ENCODE measurements at places on chromosomes 3 and 15.

DNA sequence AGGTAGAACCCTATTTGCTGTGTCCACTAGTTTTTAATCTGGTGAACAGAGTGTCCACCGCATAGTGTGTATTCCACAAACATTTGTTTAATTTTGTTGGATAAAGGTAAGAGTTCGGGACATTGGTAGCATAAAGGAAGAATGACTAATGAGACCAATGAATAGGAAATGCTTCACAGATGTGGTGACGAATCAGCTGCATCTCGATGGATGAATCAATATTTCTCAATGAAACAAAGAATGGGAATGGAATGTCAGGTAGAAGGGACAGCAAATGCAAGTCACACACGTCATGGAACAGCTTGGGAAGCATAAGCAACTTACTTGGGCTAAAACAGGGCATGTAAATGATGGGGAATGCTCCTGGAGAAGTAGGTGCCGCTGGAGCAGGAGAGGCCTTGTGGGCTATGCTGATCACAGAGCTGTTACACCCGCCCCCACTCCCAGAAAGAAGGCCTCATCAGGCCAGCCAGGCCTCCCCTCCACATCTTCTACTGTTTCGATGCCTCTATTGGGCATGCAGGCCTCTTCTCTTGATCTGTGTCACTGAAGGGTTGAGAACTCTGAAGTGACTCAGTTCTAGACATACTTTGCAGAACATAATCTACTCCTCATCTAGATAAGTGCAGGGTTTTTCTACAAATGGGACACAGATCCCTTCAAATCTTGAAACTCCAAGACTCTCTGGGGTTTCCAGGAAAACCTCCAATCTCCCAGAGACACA lies 120.0 kb upstream of the GADL1 start:
- DNase-seq, result no peak

- no peak for DNase-seq
Measured at GRCh38 chr3:171133337-171133736, 106.8 kb upstream of the SLC2A2 start.

DNA sequence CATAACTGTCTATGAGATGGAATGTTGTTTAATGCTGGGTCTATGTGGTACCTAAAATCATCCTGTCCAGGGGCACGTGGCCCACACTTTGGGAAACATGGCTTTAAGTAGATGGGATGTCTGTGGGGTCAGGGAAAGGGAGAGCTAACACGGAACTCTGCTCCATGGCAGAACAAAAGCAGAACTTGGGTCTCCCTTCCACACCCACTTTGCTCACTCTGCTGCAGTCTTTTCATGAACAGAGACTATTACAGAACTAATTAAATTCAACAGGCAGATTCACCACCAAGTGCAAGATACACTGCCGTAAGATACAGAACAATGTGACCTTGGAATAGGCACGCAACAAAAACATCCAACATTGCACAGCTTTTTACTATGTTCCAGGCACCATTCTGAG lies 28.2 kb downstream of the POPDC2 start:
- no peak for DNase-seq

DNA sequence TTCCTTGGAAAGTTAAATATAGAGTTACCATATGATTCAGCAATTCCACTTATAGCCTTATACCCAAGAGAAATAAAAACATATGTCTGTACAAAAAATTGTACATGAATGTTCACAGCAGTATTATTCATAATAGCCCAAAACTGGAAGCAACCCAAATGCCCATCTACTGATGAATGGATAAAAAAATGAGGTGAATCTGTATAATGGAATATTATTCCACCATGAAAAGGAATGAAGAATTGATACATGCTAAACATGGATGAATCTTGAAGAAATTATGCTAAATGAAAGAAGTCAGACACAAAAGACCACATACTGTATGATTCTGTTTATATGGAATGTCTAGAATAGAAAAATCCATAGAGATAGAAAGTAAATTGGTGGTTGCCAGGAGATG lies 61.4 kb downstream of the TTC23 start:
- DNase-seq, result no peak

DNA sequence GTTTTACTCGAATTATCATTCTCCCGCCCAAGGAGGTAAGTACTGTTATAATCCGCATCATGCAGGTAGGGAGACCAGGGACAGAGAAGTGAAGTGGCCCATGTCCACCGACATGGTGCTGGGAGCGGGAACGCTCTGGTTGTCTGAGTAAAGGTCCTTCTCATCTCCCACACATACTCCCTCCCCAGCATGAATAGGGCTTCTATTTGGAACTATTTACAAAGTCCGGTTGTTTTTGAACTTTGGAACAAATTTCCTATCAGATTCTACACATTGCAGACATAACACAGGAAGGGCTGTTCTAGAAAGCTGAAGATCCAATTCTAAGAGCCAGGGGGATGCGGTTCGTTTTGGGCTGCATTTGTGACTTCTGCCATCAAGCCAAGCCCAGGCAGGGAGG lies 94.8 kb upstream of the TLE3 start:
- DNase-seq, result no peak

DNA sequence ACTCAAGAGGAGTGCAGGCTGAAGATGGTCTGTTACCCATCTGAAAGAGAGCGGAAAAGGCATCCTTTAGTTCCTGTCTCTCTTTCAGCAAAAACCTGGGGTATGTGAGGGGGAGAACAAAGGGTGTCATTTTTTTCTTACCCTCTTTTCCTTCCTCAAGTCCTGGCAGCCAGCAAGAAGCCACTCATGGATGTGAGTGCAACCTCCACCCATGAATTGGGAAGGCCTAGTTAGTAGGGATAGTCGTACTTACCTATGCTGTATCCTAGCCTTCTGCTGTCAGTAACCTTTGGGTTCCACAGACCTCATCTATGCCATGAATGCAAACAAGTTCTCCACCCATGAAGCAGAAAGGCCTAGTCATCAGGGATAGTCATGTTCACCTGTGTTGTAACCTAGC lies 472.8 kb downstream of the ZIC1 start:
- DNase-seq, result no peak

DNA sequence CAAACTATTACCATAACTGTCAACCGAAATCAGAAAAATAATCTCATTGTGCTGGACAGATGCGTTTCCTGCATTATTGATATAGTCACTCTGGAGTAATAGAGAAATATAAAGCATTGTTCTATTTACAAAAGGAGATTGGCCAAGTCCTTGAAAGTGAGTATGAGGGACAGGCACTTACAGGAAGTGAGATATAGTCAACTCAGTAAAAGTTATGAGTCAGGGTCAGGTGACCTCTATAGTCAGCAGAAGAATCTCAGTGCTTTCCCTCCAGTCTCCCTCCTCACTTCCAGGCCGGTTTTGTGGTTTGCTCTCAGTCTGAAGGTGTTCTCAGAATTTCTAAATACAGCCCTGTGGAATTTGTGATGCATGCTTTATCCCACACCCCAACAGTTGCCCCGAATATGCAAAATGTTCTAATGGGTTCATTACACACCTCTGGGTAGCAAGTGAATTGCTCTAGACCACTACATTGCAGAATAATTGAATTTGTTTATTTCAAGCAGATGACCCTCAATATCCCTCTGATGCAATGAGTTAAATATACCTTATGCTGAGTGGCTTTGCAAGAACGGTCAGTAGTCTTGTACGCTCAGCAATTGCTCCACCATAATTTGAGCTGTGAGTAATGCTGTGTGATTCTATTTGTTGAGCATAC lies 787.7 kb downstream of the MCTP2 start:
- DNase-seq, result no peak

DNA sequence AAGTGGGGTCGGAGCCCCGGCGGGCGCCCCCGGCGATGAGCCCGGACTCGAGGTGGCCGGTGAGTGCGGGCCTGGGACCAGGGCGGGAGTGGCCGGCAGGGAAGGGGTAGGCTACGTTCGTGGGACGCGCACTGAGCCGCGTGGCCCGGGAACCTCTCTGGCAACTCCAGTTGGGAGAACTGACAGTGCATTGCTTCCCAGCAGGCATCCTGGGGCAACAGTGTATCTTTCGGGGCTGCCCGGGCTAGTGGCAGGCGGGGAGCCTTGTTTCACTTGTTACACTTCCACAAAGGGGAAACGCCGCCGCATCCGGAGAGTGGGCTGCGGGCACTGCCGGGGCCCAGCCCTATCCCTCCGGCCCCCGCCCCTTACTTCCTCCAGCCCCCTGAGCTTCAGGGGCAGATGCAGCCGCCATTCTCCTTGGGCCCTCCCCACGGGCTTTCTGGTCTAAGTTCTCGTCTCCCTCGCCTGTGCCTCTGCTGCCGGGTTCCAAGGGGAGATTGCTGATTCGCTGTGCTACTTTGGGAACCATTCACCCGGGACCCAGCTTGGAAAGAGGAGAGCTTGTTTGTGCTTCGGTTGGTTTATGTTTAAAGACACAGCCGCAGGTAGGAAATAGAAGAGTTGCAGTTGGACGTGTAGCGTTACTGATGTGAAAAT lies 675 bp downstream of the BRPF1 start:
- no peak for DNase-seq

DNA sequence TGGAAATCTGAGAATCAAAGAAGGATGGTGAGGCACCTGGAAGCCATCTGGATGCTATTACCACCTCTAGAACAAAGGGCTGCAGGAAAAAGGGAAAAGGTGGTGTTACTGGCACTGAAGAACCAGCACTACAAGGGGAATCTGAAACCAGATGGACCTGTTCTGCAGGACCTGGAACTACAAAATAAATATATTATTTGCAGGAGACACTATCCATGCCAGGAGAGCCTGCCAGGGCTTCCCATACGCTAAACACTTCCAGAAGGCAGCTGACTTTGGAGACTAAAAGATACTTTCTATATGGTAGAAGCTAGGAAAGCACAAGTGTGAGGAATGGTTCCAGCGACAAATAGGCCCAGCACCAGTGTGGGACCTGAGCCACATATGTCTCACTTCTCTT lies 83.4 kb upstream of the POU1F1 start:
- no peak for DNase-seq

- no peak for DNase-seq
Measured at GRCh38 chr3:25355998-25356397, 72.1 kb upstream of the RARB start.

DNA sequence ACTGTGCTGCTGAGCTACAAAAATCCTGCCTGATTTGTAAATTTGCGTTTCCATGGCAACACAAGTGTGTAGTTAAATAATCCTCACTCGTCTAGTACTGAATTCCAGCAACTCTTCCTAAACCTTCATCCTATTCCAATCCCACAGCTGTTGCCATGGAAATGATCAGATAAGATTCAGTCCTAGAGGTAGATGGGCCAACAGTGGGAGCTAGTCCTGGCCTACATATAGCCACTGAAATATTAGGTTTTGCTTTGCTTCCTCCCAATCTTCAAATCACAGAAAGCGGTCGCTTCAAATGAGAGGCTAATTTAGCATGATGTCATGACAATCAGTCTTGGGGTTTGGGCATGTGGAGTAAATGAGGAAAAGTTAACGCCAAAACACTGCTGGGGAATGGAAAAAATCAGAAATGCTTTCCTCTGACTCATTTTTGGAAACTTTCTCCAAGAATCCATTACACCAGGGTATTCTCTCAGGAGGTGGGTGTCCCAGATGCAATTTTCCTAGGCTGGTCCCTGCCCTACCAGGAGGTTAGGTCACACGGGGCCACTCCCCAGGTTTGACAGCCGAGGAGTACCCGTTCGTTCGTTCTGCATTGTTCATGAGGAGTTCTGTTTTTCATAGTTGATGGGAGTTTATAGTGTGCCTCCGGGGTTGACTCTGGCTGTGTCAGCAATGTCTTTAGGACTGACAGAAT lies 159.2 kb upstream of the SLCO3A1 start:
- DNase-seq, result no peak

- DNase-seq, result no peak
Measured at GRCh38 chr15:75036212-75036616, 12.8 kb downstream of the PPCDC start.

DNA sequence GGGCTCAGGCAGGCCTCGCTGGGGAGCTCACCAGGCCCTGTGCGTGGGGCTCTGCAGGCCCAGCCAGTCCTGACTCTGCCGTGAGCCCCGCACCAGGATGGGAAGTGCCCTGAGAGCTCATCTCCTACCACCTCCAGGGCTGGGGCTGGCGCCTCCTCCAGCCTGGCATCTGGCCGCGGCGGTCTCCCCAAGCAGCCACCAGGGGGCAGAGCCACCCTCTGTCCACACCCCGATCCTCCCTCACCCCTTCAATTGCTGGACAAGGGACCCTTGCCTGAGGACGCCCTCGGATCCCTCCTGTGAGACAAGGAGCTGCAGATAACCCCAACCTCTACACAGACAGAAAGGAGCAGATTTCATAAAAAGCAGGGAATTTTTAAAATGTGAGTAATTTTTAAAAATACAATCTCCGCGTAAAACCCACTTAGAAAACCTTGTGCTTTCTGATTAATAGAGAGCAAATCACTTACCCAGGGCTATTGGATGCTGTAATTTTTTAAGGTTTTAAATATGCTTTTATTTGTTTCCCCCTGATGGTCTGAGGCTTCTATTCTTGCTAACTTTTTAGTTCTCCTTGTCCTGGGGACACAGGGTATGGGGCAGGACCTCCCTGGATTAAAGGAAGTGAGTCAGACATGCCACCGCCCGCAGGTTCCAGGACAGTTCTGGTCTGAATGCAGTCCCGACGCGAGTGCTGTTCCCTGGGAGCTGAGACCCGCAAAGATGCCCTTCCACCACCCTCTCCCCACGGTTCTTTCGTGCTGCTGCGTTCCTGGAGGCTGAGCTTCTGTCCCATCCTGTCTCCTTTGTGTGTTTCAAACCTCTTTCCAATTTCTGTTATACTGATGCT lies 52.3 kb upstream of the CHRNA7 start:
- no peak for DNase-seq

GRCh38 chr3:148778926-148779325 lies 48.7 kb upstream of the CPB1 start:
- no peak for DNase-seq

DNA sequence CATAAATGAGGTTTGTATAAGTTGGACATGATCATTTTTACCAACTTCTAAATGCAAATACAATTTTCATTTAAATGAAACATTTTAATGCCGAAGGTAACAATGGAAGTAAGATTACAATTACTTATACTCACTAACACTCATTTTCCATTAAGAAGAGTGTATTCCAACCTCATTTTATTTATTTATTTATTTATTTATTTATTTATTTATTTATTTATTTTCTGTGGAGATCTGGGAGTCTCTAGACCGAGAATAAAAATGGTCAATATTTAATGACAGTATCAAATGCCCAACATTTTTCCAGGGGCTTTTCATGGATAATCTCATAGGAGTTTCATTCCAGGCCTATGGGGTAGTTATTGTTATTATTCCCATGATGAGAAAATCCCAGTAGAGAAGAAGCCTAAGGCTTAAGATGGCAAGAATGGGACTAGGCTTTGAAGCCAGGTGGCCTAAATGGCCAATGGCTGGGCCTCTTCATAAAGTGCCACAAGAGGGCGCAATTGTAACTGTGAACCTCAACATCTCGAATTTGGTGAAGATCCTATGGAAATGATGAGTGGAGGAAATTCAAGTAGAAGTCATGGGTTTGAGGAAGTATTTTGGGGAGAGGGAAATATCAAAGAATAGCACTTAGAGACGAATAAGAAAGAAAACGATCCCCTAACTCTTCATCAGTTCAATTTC lies 21.3 kb downstream of the VGLL3 start:
- DNase-seq, result no peak

- no peak for DNase-seq
Measured at GRCh38 chr15:74040109-74040850, 42.1 kb downstream of the GOLGA6A start.

Data from cerebellar nuclear complex (tissue), 1 donor.